ENCODE measurements at places on chromosomes 13 and 19.

- no peak for DNase-seq
These were observed 81.0 kb downstream of the NUFIP1 start for GRCh38 chr13:44908266-44908665.

GRCh38 chr19:49716154-49716553 lies 25.2 kb downstream of the CPT1C start:
- no peak for DNase-seq

- no peak for DNase-seq
These were observed 6.0 kb downstream of the SSC5D start for GRCh38 chr19:55494172-55494761.

DNA sequence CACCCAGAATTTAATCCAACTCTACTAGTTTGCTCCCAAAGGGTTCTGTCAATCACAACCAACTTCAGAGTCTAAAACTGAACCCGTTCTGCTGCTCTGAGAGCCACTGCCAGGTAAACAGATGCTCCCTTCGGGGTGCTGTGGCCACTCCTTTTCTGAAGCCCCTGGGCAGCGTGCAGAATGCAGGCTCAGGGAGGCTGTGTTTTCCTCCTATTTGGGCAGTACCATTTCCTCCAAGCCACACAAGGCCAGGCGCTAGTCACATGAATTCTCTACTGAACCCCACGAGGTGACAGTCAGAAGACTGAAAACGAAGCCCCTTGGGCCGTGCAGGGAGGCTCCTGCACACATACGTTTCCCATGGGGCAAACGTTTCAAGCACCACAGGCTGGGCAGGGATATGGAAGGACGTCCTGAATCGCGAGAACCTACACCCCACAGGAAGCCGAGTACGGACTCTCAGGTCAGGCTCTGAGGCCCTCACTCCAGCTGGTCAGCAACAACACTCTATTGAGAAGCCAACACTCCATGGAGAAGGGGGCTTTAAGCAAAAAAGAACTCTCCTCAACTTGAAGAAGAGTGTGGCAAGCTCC lies 71.8 kb downstream of the CCDC70 start:
- DNase-seq, result no peak

GRCh38 chr13:111392486-111392885 lies 72.0 kb downstream of the TEX29 start:
- no peak for DNase-seq

- DNase-seq, result no peak
These were observed 6.4 kb downstream of the ARHGEF7 start for GRCh38 chr13:111121506-111121905.

DNA sequence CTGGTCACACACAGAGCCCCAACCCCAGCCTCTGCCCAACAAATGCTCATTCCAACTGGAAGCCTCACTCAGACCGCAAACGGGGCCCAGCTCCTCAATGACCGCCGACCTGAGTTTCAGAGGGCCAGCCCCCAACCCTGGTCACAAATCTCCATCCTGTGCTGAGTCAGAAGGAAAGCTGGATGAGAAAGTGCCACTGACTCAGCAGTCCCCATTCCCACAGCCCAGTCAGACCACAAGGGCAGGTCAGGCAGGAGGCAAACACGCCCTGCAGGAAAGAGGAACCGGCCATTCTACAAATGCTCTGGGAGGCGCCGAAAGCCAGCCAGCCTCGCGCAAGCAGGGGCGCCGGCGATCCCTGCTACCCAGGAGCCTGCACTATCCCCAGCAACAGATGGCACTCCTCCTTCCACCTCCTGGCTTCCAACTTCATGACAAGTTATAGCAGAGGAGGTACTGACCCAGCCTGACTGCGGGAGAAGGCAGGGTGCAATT lies 14.1 kb upstream of the PRKD2 start:
- DNase-seq, result no peak

DNA sequence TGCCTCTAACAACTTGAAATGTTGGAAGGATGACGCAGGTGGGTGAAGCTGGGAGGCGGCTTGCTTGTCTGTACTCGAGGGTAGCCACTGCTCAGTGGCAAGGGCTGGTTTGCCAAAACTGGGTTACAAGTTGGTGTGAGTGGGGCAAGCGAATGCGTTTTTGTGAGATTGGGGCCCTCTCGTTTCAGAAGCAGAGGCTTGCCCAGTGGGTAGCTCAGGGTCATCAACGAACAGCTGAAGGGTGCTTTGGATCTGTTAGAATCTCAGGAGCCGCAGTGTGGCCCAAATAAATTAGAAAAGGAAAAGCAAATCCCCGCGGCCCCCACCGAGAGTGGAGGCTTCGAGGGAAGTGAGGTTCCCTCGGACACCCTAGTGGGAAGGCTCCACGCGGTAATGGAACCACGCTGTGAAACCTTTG lies 7.3 kb downstream of the ATP4B start:
- no peak for DNase-seq

All from naive thymus-derived CD8-positive, alpha-beta T cell (primary cell).